ENCODE measurements at places on chromosomes 13 and 19. TPM values are rescaled to one million over a fixed set of nuclear protein-coding genes. Genes with fewer than 3 reads are reported as not detected.

The KLHL1 gene
- polyA plus RNA-seq: not detected

The CLC gene
- not detected for polyA plus RNA-seq

The CD177 gene
- polyA plus RNA-seq: 0.19 TPM

The ADPRHL1 gene
- 0.35 TPM for polyA plus RNA-seq

The KLK14 gene
- polyA plus RNA-seq: not detected

The FGF22 gene
- polyA plus RNA-seq: not detected

The COG6 gene
- 48.6 TPM for polyA plus RNA-seq

The CGB7 gene
- polyA plus RNA-seq: 0.42 TPM

The SIAH3 gene
- polyA plus RNA-seq: not detected

The TGFBR3L gene
- polyA plus RNA-seq: not detected

The SSBP4 gene
- 12.6 TPM for polyA plus RNA-seq

The ATP1A3 gene
- polyA plus RNA-seq: not detected

The CEACAM7 gene
- not detected for polyA plus RNA-seq
